ENCODE measurements at places on chromosomes 6 and 20. TPM values are rescaled to one million over a fixed set of nuclear protein-coding genes. Genes with fewer than 3 reads are reported as not detected.

GRCh38 chr6:152221806-152222628, 414.5 kb downstream of the ESR1 start:
- DNase-seq = no peak

Gene PTCHD4
- total RNA-seq = 11.4 TPM

GRCh38 chr6:81130969-81131368, 621.5 kb downstream of the TENT5A start:
- DNase-seq = no peak

DNA sequence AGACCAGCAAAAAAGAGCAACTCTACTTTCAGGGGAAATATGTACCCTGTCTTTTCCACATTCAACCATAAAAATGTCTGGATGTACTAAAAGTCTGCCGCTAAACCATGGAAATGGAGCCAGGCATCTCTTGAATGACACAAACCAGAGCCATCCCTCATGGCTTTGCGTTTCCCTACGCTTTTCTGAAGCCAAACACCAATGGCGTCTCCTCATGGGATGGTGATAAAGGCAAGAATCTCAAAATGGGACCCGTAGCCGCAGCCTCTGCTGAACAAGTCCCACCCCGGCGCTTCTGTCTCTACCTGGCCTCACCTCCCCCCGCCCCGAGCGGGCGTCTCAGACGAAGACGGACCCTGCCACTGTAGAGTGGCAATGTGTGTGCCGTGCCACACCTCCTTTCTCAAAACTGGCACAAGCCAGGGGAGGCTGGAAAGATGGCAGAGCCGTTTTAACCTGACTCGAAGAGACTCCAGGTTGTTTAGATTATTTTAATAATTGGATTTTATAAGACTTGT, 80.3 kb upstream of the AFDN start:
- DNase-seq = no peak

- DNase-seq = no peak
Measured at GRCh38 chr6:135527116-135527959, 29.8 kb upstream of the AHI1 start.

GRCh38 chr6:24494821-24495795, at the start of gene ALDH5A1:
Gene ALDH5A1, plus strand, starts transcription at chr6:24494969. Its CDS starts 28 bp downstream, at chr6:24494997.
- DNase-seq = peak; percentile 54

Gene LRRN4
- 1.1 TPM for total RNA-seq

DNA sequence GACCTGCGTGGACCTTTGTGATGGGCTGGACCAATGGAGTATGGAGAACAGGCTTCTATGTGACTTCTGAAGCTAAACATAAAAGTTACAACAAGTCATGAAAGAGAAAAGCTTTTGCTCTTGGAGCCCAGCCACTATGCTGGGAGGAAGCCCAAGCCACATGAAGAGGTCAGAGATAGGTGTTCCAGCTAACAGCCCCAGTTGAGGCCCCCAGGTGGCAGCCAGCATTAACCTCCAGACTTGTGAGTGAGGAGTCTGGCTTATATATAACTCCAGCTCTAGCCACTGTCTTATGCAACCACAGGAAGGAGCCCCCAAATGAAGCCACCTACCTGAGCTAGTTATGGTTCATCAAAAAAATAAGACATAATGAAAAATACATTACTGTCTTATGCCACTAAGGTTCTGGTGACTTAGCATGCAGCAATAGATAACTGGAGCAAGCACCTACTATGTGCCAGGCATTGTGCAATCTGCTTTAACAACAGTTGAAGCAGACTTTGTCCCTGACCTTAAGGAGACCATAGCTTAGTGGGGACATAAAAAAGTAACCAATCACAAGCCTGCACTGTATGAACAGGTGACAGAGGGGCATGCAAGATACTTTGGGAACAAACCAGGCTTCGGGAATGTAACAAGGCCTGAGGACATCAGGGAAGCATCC, 599.6 kb downstream of the PTPRT start:
- no peak for DNase-seq

GRCh38 chr6:33744895-33745546, 1.7 kb downstream of the IP6K3 start:
- DNase-seq = no peak

DNA sequence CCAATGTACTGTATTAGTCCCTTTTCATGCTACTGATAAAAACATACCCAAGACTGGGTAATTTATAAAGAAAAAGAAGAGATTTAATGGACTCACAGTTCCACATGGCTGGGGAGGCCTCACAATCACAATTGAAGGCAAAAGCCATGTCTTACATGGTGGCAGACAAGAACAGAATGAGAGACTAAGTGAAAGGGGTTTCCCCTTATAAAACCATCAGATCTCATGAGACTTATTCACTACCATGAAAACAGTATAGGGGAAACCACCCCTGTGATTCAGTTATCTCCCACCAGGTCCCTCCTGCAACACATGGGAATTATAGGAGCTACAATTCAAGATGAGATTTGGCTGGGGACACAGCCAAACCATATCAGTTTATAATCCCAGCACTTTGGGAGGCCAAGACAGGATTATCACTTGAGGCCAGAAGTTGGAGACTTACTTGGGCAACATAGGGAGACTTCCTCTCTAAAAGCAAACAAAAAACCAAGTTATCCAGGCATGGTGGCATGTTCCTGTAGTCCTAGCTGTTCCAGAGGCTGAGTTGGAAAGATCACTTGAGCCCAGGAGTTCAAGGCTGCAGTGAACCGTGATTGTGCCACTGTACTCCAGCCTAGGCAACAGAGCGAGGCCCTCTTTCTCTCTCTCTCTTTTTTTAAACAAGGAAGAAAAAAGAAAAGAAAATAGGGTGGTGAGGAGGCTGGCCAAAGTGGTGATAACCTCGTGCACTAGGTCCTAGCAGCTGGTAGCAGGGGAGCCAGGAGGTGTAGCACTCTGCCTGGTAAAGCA, 22.9 kb upstream of the DDR1 start:
- DNase-seq = no peak

- no peak for DNase-seq
Measured at GRCh38 chr6:126318797-126319196, 21.1 kb upstream of the CENPW start.

DNA sequence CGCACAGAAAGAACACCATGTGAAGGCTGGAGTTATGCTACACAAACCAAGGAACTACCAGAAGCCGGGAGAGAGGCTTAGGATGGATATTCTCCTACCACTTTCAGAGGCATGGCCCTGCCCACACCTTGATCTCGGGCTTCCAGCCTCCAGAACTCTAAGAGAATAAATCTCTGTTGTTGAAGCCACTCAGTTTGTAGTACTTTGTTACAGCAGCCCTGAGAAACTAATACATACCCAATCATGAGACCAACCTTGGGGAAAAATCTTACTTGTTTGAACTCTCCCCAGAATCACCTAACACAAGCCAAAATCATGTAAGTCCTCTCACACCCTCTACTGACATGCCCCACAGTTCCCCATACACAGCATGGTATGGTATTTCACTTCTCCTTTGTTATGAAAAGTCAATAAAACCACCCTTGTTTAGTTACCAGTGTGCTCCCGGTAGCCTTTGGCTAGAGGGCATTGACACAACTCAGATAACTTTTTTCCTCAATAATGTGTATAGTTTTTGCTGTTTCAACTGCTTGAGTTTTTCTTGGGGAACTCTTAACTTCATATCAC, 40.7 kb upstream of the SLC2A12 start:
- DNase-seq = no peak

GRCh38 chr6:168440520-168441433, at the start of gene SMOC2:
Gene SMOC2, plus strand, starts transcription at chr6:168441184. Its CDS starts 187 bp downstream, at chr6:168441371.
- DNase-seq = no peak

DNA sequence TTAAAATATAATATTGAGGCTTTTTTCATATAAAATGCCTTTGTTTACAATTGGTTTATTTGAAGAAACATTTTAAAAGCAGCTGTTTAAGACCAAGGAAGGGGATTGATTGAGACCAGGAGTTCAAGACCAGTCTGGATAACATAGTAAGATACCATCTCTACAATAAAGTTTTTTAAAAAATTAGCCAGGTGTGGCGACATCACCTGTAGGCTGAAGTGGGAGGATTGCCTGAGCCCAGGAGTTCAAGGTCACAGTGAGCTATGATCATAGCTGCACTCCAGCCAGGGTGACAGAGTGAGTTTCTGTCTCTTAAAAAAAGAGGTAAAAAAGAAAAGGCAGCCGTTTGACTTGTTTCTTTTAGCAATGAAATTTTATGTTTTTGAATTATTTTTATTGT, 117.0 kb downstream of the STXBP5 start:
- no peak for DNase-seq

DNA sequence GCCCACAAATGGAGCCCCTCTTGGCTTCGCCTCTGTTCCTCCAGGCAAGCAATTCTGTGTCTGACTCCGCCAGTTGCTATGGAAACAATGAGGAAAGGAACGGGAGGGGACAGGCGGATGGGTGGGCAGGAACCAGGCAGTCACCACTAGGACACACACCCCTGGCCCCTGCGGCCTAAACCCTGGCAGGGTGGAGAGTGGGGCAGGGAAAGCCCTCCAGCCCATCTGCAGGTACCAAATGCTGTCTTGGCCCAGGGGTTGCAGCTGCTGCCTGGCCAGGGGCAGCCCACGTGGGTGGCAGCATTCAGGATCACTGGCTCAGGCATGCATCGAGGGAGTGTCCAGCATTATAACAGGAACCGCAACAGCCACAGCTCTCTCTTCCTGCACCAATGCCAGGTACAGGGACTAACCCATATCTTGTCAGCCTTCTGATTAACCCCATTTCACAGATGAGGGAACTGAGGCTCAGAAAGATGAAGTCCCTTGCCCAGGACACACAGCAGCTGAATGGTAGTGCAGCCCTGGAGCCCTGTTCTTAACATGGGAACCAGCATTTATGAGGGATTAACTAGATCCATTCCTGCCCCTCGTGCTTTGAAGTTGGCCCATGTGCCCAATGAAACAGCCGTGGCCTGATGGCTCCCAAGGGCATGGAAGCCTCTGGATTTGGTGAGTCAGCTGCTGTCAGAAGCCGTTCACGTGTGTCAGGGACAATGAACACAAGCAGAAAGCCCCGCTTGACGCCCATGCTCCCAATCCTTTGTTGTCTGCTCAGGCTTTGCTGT, 66.3 kb downstream of the NOL4L start:
- no peak for DNase-seq

Gene EYA4
- 1.3 TPM for total RNA-seq

GRCh38 chr20:17533396-17533795, 2.2 kb upstream of the BFSP1 start:
- peak; percentile 43 for DNase-seq

Gene SNX14
- total RNA-seq = 90.5 TPM

DNA sequence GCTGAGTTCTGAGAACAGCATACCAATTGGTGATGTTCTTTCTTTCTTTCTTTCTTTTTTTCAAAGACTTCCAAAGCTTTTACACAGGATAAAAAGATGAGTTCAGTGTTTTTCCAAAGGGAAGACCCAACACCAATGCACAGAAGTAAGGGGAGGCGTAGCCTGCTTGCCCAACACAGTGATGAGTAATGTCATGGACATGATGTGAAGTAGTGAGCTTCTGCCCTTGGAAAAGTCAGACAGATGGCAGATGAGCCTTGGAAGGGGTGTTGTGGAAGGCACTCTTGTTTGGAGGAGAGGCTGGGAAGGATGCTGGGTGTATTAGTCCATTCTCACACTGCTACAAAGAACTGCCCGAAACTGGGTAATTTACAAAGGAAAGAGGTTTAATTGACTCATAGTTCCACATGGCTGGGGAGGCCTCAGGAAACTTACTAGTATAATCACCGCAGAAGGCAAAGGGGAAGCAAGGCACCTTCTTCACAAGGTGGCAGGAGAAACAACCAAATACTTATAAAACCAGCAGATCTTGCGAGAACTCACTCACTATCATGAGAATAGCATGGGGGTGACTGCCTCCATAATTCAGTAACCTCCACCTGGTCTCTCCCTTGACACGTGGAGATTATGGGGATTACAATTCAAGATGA, 12.6 kb downstream of the LRP11 start:
- DNase-seq = peak; percentile 36

Gene PACRG
- 0.72 TPM for total RNA-seq

GRCh38 chr20:5864428-5864827, 85.9 kb downstream of the TRMT6 start:
- no peak for DNase-seq

GRCh38 chr6:16081326-16081725, 47.6 kb upstream of the MYLIP start:
- no peak for DNase-seq

Gene CTAGE9
- not detected for total RNA-seq

DNA sequence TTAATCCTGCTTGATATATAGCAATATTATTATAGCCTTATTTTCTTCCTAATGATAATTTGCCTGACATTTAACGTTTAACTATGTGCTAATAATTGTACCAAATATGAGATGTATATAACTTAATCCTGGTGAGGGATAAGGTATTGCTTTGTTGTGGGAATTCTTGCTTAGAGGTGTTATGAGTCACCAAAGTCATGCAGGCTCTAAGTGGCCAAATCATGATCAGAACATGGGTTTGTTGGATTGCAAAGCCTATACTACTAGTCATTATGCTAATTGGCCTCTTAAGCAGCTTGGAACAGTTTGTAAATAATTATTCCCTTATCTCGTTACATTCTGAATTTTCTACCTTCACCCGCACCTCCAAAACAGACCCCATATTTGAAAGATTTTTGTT, 21.9 kb upstream of the C6orf141 start:
- DNase-seq = no peak

Gene EPPIN
- not detected for total RNA-seq

DNA sequence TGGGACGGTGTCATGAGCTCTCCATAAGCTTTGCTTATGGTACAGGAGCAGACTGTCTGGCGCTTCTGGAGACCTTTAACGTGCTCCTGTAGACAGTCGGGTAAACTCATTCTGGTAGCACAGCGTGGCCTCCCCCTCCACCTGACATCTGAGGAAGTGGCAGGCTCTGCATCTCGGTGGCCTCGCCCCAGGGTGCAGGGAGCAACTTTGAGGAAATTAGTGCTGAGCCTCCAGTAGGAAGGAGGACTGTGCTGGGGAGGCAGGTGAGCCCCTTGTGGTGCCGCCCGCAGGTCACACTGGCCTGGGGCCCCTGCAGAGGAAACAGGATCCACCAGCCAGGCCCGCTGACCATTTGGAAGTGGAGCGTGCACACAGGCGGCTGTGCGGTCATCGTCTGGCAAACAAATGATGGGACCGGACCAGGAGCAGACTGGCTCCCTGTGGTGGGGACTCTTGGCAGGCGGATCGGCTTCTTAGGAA, 57.9 kb downstream of the SYNJ2 start:
- peak; percentile 87 for DNase-seq

DNA sequence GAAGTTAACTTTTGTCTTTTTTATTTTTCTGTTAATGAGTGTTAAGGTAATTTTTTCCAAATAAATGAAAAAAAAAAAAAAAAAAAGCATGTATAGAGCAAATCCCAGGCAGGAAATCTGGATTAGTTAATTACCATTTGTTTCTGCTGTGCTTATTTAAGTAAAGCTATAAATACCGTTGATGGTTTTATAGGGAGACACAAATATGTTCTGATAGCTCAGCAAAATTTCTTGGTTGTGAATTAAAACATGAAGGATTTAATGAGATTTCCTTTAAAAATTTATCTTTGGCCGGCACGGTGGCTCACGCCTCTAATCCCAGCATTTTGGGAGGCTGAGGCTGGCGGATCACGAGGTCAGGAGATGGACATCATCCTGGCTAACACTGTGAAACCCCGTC, 189.4 kb downstream of the CD109 start:
- DNase-seq = no peak

GRCh38 chr6:125910527-125910926, 46.0 kb upstream of the HINT3 start:
- peak; percentile 57 for DNase-seq

Gene PPIL4
- total RNA-seq = 39.2 TPM

GRCh38 chr20:842547-842940, 9.0 kb downstream of the FAM110A start:
- DNase-seq = no peak

GRCh38 chr6:80637312-80637711, 530.8 kb downstream of the BCKDHB start:
- DNase-seq = peak; percentile 54

Gene CCHCR1
- total RNA-seq = 10.2 TPM
